ENCODE measurements at places on chromosomes 11 and 22.
A peak's percentile ranks its signal among the peaks of the same experiment; 100 is the strongest.

GRCh38 chr11:13378316-13378715, 84.7 kb downstream of the BTBD10 start:
- DNase-seq, result no peak

- no peak for DNase-seq
These were observed 7.8 kb downstream of the DSCAML1 start for GRCh38 chr11:117789241-117789640.

DNA sequence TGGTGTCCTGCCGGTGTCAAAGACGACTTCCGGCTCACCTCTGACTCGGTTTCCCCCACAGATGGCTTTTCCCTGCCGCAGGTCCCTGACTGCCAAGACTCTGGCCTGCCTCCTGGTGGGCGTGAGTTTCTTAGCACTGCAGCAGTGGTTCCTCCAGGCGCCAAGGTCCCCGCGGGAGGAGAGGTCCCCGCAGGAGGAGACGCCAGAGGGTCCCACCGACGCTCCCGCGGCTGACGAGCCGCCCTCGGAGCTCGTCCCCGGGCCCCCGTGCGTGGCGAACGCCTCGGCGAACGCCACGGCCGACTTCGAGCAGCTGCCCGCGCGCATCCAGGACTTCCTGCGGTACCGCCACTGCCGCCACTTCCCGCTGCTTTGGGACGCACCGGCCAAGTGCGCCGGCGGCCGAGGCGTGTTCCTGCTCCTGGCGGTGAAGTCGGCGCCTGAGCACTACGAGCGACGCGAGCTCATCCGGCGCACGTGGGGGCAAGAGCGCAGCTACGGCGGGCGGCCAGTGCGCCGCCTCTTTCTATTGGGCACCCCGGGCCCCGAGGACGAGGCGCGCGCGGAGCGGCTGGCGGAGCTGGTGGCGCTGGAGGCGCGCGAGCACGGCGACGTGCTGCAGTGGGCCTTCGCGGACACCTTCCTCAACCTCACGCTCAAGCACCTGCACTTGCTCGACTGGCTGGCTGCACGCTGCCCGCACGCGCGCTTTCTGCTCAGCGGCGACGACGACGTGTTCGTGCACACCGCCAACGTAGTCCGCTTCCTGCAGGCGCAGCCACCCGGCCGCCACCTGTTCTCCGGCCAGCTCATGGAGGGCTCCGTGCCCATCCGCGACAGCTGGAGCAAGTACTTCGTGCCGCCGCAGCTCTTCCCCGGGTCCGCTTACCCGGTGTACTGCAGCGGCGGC, 5.5 kb downstream of the B3GNT6 start:
- DNase-seq, result peak; percentile 74

GRCh38 chr22:31846161-31847115, 92.6 kb downstream of the DEPDC5 start:
- DNase-seq, result no peak

DNA sequence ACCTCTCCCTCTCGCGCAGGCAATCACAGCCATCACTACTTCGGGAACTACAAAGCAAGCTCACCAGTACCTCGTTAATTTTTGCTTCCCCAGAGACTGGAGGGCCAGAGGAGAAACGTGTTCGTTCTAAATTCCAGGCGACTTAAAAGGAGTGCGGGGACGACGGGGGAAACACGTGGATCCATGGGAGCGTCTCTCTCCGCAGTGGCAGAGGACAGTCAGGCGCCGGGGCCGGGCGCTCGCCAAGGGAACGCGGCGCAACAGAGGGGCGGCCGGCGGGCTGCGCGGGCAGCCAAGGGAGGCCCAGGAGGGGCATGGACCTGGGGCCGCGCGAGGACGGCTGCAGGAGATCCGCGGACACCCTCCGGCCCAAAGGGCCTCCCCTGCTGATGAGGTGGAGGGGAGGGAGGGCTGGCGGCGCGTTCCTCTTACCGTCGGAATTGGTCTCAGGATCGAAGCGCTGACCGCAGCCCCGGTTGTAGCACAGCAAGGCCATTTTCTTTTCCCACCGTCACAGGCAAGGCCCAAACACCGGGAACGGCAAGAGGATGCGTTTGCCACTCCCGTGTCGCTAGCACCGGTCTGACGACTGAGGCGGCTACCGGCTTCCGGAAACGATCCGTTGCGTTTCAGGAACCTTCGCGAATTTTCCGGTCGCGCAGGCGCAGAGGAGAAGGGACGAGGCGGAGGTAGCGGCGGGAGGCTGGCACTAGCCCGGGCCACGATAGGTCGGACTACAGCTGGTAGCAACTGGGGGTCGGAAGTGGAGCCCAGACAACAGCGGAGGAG, at the start of gene CHORDC1:
Gene CHORDC1, minus strand, starts transcription at position 591 of the 789 bp plus-strand sequence. Its CDS starts 95 bp downstream, at position 496.
- DNase-seq, result peak; percentile 96

GRCh38 chr11:97610000-97610399, 1220.2 kb downstream of the JRKL start:
- no peak for DNase-seq

- peak; percentile 67 for DNase-seq
These were observed 295.1 kb upstream of the PLET1 start for GRCh38 chr11:112555491-112556364.

- DNase-seq, result no peak
These were observed 89.6 kb downstream of the ETS1 start for GRCh38 chr11:128497776-128498095.

DNA sequence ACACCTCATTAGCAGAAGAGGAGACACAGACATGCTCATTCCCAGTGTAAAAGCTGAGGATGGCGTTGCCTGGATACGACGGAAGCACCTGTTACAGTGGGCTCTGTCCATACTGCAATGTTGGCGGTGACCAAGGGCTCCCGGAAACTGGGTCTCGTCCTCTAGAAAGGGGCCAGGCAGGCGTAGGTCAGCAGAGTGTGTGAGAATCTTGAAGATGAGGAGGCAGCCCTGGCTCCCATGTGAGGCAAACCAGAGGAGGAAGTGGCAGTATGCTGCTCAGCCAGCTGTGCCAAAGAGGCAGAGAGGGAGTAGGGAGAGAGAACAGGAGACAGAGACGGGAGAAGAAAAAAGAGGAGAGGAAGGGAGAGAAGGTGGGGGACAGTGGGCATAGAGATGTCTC, 10.3 kb downstream of the LTO1 start:
- no peak for DNase-seq

- DNase-seq, result no peak
These were observed 1073.3 kb downstream of the TBC1D22A start for GRCh38 chr22:47835726-47836125.

- DNase-seq, result no peak
These were observed 17.3 kb upstream of the CSTF3 start for GRCh38 chr11:33178443-33179180.

- DNase-seq, result no peak
These were observed 48.5 kb upstream of the SOX6 start for GRCh38 chr11:16404781-16405285.

- DNase-seq, result peak; percentile 44
These were observed 599 bp downstream of the SIK3 start for GRCh38 chr11:117097389-117098268.

DNA sequence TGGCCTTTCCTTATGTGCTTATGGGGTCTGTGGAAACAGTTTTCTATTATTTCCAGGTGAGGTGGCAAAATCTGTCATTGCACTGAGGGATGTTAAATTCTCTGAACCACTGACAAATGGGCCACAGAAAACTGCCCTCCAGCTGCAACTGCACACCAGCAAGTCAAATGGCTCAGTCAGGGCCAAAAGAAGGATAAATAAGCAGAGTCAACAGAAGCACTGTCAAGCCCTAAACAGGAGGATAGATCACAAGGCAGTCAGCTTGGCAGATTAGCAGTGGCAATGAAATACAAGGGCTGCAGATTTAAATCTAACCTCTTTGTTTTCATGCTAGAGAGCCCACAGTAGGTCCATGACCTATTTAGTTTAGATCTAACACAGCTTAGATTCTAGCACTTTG, 435.6 kb downstream of the ETS1 start:
- DNase-seq, result no peak

- DNase-seq, result no peak
These were observed 3.7 kb upstream of the RIN1 start for GRCh38 chr11:66339686-66340483.

GRCh38 chr11:38935941-38936340, 2337.9 kb upstream of the RAG2 start:
- no peak for DNase-seq

DNA sequence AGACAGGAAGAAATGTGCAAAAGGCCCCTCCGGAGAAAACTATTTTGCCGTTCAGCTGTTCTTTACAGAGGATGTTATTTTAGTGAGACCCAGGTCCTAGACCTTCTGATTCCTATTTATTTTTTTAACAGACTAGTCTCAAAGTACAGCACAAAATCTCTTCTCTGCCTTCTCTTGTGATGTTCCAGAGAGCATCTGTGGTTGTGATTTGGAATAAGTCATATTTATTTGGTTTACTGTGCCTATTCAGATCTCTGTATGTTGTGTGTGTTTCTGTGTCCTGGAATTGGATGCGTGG, 20.1 kb downstream of the LHFPL7 start:
- DNase-seq, result no peak

DNA sequence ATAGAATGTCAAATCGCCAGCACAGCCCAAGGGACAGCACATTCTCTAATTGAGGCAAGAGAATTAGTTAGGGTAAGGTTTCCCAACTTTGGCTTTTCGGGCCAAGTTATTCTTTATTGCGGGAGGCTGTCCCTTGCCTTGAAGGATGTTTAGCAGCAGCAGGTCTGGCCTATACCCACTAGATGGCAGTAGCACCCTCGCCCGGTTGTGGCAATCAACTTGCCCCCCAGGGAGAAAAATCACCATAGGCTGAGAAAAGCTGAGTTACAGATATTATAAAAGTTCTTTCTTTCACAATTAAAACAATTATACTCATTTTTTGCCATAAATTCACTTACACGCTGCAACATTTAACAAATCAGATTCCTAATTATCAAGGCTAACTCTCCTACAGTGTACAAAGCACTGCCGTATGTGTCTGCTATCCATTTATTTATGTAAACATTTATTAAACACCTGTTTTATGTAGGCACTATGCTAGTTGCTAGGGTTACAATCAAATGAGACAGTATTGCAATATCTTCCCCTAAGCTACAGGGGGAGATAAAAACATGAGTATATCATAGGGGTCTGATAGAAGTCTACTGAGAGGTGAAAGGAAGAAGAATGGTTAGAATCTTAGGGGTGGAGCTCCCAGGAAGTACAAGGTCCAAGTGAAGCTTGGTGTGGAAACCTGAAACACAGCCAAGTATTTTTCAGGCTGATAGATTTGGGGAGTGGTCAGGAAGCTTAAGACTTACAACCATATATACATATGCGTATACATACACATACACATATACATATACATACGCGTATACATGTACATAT, 452.3 kb downstream of the RAB38 start:
- DNase-seq, result peak; percentile 40

- no peak for DNase-seq
These were observed 121.8 kb upstream of the POU2AF2 start for GRCh38 chr11:111123463-111124398.

- peak; percentile 40 for DNase-seq
These were observed 33.8 kb downstream of the OR2AG2 start for GRCh38 chr11:6737872-6738466.

DNA sequence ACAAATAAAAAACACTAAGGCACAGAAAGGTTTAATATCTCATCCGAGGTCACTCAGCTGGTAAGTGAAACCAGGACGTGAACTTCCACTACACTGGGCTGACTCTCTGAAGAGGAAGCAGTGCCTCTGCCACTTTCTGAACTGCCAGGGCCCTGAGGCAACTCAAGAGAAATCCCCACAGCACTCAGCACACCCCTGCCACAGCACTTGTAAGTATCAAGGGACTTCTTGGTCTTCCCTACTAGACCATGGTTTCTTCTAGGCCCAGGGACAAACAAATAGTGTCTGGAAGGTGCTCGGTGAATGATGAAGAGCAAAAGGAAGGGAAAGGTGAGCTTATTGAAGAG, 49.7 kb downstream of the RPL27A start:
- no peak for DNase-seq
